Left kidney (tissue), 8 donors: ENCODE measurements at places on chromosomes 3 and 15. TPM values are rescaled to one million over a fixed set of nuclear protein-coding genes. Genes with fewer than 3 reads are reported as not detected.

DNA sequence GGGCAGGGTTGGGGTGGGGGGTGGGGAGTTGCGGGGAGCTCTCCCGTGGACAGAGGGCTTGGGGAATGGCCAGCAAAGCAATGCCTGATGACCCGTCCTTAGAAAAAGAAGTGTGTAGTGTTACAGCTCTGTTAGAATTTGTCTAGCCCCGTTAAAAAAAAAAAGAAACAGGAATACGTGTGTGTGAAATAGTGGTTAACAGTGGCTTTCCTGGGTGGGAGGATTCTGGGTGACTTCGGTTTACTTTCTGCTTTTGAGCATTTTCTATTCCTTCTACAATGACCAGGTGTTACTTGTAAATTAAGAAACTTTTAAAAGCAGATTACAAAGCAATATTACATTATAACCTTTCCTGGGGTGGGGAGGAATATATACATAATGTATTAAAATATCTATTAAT is 25.0 kb downstream of the H1-8 start:
- DNase-seq = no peak

DNA sequence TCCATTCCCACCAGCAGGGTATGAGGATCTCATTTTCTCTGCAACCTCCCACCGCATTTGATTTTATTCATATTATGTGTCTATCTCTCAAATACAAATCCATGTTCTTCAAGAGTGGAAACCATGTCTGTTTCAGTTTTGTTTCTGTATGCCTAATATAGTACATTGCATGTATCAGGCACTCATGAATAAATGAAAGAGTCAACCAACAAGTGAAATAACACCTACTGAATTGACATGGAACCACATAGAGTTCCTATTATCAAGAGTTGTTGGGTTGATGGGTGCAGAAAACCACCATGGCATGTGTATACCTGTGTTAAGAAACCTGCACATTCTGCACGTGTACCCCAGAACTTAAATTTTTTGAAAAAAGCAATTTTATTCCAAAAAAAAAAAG is 466.8 kb downstream of the LPP start:
- no peak for DNase-seq

GRCh38 chr3:134065252-134066157 is 35.8 kb upstream of the SLCO2A1 start:
- no peak for DNase-seq

GRCh38 chr3:80526153-80526552 is 758.4 kb upstream of the ROBO1 start:
- no peak for DNase-seq

Gene CNTN6
- 4.3 TPM for polyA plus RNA-seq
